ENCODE measurements at places on chromosomes 13 and 19.

GRCh38 chr13:106118050-106118449 lies 417.4 kb downstream of the EFNB2 start:
- no peak for DNase-seq

DNA sequence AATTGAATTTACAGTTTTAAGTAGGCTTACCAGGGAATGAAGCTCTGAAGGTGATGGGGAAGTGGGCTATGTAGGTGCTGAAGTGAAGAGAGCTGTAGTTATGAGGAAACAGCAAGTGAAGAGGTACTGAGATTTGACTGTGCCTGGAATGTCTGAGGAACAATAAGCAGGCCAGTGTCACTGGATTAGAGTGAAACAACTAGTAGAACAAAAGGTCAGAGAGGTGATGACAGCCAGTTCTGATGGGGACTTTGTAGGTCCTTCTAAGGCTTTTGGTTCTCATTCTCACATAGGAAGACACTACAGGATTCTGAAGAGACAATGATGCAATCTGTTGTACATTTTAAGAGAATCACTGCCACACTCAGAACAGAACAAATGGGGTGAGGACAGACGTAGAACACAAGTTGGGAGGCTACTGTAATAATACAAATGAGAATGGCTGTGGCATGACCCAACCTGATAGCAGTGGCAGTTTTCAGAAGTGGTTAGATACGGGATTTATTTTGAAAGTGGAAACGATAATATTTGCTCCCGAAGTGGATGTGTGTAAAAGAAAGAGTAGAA lies 130.8 kb downstream of the MYCBP2 start:
- DNase-seq: no peak

DNA sequence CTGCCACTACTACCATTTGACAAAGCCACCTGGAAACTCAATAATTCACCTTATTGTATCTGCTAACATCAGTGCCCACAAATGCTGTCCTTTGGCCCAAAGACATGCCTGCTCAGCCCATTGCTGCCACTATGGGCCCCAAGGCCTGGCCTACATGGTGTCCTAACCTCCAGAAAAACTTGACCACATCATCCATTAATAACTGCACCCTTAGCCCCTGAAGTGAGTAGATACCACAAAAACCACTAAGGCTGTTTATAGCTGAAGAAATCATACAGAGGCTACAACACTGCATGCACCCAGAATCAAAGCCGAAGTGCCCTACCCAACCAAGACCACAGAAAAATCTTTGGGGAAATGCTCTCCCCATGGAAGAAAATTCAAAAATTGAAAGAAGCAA lies 932.8 kb upstream of the SLITRK6 start:
- no peak for DNase-seq

DNA sequence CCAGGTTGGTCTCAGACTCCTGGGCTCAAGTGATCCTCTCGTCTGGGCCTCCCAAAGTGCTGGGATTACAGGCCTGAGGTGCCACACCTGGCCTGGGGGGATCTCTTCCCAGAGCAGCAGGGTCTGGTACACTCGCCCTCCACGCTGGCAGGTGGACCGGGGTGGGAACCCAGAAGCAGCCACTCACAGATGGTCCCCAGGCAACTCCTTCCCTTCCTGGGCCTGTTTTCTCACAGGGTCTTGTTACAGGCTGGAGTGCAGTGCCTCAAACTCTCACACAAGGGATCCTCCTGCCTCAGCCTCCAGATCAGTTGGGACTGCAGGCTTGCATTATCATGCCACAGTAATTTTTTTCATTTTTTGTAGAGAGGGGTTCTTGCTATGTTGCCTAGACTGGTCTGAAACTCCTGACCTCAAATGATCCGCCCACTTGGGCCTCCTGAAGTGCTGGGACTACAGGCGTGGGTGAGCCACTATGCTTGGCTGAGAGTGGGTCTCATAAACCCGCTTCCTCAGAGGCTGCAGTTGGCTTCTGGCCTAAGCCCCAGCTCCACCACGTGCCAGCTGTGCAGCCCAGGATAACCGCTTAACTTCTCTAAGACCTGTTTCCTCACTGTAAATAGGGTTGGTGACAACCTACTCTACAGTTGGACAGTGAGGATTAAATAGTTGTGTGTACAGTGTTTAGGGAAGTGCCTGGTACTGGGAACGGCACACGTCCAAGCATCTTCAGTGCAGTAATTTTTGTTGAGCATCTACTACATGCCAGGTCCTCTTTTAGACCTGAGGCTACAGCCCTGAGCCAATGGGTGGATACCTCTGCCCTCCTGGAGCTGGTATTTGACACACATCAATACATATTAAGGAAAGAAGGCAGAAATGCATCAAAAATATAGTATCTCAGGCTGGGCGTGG lies 871 bp upstream of the CCER2 start:
- peak; percentile 16 for DNase-seq

- DNase-seq: no peak
Observed at GRCh38 chr13:29746148-29746677, 104.2 kb downstream of the UBL3 start.

- DNase-seq: peak; percentile 9
Observed at GRCh38 chr19:6588508-6589345, 2.2 kb downstream of the CD70 start.

DNA sequence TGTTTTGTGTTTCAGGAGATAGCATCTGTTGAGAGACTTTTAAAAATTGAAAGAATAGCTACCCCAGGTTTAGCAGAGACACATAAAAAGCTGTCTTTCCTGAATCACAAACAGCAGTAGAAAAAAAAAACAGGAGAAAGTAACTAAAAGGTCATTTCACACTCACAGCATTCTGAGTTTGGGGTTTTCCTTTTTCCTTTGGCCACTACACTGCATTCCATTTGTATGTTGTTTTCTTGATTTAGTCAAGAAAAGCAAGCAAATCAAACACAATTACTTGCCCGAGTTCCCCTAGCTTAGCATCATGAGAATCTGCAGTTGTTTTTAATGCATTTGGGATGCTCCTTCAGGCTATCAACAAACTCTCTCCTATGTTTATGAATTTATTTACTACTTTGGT lies 161.0 kb downstream of the KCTD12 start:
- DNase-seq: no peak

GRCh38 chr19:45906221-45906620 lies 3.8 kb upstream of the MYPOP start:
- no peak for DNase-seq

DNA sequence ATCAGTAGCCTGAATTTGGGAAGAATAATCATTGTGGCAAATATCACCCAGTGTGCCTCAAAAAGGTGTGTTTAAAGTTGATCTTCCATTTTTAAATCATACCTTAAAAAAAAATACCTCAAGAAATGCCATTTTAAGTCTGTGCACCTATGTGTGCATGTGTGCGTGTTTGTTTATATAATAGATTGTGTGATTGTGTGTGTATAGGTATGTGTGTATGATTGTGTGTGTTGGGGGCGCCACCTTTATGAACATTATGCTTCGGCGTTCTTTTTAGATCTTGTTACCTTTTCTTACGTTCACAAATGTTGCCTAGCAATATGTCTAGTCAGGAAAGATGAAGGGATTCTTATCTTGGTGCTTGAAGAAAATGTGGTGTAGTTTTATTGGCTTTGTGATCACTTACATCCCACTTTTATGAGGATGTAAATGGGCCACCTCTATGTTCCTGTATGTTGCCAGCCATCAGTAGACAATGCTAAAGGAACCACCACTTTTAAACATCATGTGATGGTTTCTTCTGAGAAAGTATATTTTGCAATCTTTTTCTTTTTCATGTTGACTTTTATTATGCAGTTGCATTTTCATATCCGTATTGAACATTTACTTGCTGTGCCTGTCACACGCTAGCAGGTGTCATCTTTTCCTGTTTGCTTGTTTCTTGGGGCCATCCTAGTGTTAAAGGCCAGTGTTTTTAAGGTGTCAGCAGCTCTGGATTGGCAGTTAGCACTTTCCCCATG lies 2.2 kb upstream of the IRS2 start:
- DNase-seq: no peak

GRCh38 chr13:73054712-73055111 lies 4.1 kb upstream of the KLF5 start:
- no peak for DNase-seq

GRCh38 chr13:33111414-33112110 lies 95.3 kb downstream of the KL start:
- no peak for DNase-seq

- no peak for DNase-seq
Observed at GRCh38 chr19:13932911-13933393, 5.3 kb downstream of the PODNL1 start.

- DNase-seq: no peak
Observed at GRCh38 chr19:4456476-4456842, 1.1 kb downstream of the UBXN6 start.

DNA sequence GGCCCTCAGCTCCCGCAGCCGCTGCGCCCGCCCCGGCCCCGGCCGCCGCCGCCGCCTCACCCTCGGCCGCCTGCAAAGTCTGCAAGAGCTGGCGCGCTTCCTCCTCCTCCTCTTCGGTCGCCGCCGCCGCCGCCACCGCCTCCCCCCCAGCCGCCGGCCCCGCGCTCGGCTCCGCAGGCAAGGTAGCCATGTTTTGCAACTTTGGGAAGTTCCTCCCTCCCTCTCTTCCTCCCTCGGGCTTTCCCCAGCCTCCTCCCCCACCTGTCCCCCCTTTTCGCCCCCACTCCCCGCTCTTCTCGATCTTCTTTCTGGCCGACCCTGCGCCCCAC lies 433 bp downstream of the SIX5 start:
- DNase-seq: no peak

DNA sequence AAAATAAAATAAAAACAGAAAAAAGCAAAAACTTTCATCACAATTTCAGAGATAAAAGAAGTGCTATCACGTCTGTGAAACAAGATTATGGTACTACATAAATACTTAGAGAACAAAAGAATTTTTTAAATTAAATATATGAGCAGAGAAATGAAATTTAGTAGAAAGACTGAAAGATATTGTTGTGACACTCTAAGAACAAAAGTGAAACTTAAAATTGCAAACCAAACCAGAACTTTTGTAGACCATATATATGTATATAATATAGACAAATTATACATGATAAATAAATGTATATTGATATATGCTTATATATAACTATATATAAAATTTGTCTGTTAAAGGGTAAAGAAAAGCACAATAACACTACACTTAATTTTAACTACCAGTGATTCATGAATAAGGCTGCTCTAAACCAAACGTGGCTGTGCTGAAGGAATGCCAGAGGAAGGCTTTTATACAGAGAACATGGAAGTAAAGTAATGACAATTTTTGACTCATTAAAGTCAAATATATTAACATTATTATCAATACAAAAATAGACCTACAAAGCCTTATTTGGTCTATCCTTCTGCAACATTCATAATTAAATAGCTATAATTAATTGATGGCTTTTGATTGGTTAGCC lies 1516.7 kb upstream of the PCDH20 start:
- no peak for DNase-seq

DNA sequence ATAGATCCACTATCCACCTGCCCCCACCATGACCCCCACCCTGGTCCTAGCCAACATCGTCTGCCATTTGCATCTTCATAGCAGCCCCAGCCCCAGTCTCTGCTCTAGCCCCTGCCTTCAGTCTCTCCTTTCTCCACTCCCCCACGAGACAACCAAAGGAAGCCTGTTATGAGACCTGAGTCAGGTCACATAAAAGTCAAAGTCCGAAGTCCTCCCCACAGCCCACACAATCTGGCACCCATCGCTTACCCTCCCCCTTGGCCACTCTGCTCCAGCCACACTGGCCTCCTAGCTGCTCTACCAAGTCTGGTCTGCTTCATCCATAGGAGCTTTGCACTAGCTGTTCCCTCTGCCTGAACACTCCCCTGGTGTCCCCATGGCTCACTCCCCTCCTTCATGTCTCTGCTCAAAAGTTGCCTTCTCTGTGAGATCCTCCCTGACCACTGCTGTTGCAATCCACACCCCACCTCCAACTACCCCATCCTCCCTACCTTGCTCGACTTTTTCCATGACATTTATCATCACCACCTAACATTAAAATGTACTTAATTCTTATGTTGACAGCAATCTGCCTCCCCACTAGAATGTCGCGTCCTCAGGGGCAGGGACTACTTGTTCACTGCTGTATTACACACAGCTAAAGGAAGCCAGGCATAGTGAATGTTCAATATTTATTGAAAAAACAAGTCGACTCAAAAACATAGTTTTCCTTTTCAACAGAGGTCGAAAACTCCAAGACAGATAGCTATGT lies 1.2 kb upstream of the PLEKHG2 start:
- DNase-seq: no peak

DNA sequence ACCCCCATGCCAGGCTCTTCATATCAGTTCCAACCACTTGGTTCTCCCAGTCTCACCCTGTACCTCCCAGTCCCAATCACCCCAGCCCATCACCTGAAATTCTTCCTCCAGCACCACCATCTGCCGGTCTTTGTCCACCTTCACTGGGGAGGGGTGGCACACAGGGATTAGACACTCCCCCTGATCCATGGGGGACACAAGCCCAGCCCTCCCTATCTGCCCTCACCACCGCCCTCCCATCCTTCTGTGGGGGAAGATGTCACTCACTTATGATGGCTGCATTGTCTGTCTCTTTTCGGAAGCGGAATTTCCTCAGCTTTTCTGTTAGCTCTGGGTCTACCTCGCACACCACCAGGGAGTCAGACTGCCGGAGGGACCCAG lies 685 bp downstream of the GMFG start:
- DNase-seq: peak; percentile 58

- DNase-seq: no peak
Observed at GRCh38 chr13:42883771-42884467, 102.5 kb downstream of the FAM216B start.

- no peak for DNase-seq
Observed at GRCh38 chr13:68319384-68319783, 1089.2 kb upstream of the PCDH9 start.

DNA sequence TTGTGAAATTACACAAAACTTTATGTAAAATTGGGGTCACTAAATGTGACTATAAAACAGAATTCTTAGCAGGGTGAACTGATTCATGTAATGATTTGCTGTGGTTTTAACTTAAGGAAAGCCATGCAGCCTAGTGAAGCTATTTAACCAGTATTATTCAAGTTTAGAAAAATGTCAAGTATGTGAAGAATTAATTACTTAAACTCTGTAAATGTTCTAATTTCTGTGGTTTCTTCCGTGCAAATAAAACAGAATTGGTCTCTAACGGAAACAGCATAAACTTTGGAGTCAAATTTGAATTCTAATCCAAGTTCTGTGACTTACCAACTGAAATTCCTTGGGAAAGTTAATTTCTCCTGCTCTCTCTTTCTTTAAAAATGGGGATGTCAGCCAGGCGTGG lies 13.3 kb downstream of the CDC16 start:
- DNase-seq: no peak

DNA sequence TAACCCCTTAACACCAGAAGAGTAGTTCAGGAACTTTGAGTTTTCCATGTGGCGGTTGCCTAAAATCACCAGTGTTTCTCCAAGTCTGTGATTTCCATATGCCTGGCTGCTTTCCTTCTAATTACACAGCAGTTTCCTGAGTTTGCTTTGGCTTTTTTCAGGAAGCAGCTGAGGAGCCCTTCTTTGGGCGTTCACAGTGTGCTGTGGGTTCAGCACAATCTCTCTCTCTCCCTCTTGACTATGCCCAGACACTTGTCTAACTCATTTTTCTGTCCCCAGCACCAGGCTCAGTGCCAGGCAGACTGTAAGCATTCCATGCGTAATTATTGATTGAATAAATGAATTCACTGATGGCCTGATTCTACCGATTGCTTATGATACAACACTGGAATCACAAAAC lies 19.7 kb downstream of the SCEL start:
- DNase-seq: no peak

Measured in hematopoietic multipotent progenitor cell (in vitro differentiated cells).